ENCODE measurements at places on chromosomes 16 and 17. TPM values are rescaled to one million over a fixed set of nuclear protein-coding genes. Genes with fewer than 3 reads are reported as not detected.
A peak's percentile ranks its signal among the peaks of the same experiment; 100 is the strongest.

The CA5A gene
- not detected for total RNA-seq

The TMEM88 gene
- 1.2 TPM for total RNA-seq

- DNase-seq = peak; percentile 45
- no peak overlapping the region for H3K4me3 ChIP-seq
- H3K27me3 ChIP-seq = peaks cover 25% of the 10 kb centered on the region
- no peaks in the 10 kb centered on the region for H3K4me1 ChIP-seq
Observed at GRCh38 chr17:42937712-42938596, 26.3 kb downstream of the AARSD1 start.

DNA sequence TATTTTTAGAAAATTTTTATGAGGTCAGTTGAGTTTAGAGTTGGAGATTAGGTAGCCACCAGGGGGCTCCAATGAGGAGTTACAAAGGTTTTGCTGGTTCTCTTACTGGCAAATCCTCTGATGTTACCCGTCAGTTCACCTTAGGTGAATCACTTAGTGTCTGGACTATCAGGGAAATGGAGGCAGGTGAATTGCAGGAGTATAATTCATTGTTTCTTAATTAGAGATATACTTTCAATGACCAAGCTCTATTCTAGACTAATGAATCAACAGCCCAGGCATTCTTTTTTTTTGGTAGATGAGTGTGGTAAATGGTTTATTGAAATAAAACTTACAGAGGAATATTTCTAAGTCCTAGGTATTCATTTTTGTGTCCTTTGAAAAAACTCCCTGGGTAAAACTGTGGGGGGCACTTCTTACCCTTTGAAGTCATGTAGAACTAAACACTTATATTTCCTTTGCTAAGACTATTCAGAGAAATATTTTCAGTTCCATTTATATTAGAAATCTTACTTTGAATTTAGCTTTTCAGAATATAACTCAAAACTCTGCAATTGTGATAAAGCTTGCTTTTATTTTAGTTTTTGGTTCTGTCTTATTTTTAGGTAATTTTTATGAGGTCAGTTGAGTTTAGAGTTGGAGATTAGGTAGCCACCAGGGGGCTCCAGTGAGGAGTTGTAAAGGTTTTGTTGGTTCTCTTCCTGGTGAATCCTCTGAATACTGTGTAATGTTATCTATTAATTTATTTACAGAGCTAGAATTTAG, 17.7 kb downstream of the PSMD11 start:
- peak; percentile 78 for DNase-seq
- no peaks in the 10 kb centered on the region for H3K27me3 ChIP-seq
- peaks cover 31% of the 10 kb centered on the region for H3K4me1 ChIP-seq
- H3K36me3 ChIP-seq = peaks cover 53% of the 10 kb centered on the region
- H3K4me3 ChIP-seq = no peak overlapping the region

GRCh38 chr17:37789021-37789565, 44.2 kb upstream of the HNF1B start:
- H3K27me3 ChIP-seq = peaks cover 55% of the 10 kb centered on the region

GRCh38 chr17:57424777-57425188, 168.5 kb downstream of the MSI2 start:
- no peak overlapping the region for H3K4me3 ChIP-seq
- no peaks in the 10 kb centered on the region for H3K27me3 ChIP-seq
- H3K36me3 ChIP-seq = peaks cover 4% of the 10 kb centered on the region
- H3K27ac ChIP-seq = no peak overlapping the region
- no peak for DNase-seq

- H3K4me3 ChIP-seq = no peak overlapping the region
- no peaks in the 10 kb centered on the region for H3K4me1 ChIP-seq
- H3K27ac ChIP-seq = no peak overlapping the region
- no peak for DNase-seq
Observed at GRCh38 chr17:53942436-53942835, 119.7 kb downstream of the KIF2B start.

- no peak for DNase-seq
- H3K4me3 ChIP-seq = no peak overlapping the region
- H3K36me3 ChIP-seq = no peaks in the 10 kb centered on the region
- no peak overlapping the region for H3K27ac ChIP-seq
- peaks cover 2% of the 10 kb centered on the region for H3K27me3 ChIP-seq
- no peaks in the 10 kb centered on the region for H3K4me1 ChIP-seq
Observed at GRCh38 chr16:15502041-15502725, 67.8 kb downstream of the BMERB1 start.

- H3K4me1 ChIP-seq = no peaks in the 10 kb centered on the region
- H3K4me3 ChIP-seq = no peak overlapping the region
- no peak for DNase-seq
- no peaks in the 10 kb centered on the region for H3K36me3 ChIP-seq
- no peak overlapping the region for H3K27ac ChIP-seq
- no peaks in the 10 kb centered on the region for H3K27me3 ChIP-seq
Observed at GRCh38 chr16:27706156-27706865, 156.4 kb downstream of the KATNIP start.

DNA sequence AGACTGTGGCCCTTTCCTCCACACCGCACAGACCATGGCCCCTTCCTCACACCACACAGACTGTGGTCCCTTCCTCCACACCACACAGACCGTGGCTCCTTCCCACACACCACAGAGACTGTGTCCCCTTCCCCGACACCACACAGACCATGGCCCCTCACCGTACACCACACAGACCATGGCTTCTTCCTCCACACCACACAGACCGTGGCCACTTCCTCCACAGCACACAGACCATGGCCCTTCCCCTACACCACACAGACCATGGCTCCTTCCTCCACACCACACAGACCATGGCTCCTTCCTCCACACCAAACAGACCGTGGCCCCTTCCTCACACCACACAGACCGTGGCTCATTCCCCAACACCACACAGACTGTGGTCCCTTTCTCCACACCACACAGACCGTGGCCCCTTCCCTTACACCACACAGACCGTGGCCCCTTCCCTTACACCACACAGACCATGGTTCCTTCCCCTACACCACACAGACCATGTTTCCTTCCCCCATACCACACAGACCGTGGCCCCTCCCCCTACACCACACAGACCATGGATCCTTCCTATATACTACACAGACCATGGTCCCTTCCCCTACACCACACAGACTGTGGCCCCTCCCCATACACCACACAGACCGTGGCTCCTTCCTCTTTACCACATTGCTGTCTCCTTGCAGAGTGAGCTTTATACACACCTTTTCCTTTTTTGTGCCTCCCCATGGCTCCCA, 297.5 kb upstream of the FOXF1 start:
- no peaks in the 10 kb centered on the region for H3K27me3 ChIP-seq
- no peak overlapping the region for H3K4me3 ChIP-seq
- peak overlapping the region; percentile 42 for H3K27ac ChIP-seq
- DNase-seq = no peak
- H3K36me3 ChIP-seq = no peaks in the 10 kb centered on the region

- H3K27me3 ChIP-seq = no peaks in the 10 kb centered on the region
- H3K4me3 ChIP-seq = no peak overlapping the region
- no peaks in the 10 kb centered on the region for H3K36me3 ChIP-seq
- DNase-seq = no peak
- no peaks in the 10 kb centered on the region for H3K4me1 ChIP-seq
- H3K27ac ChIP-seq = no peak overlapping the region
Observed at GRCh38 chr16:73921295-73921694, 375.3 kb upstream of the PSMD7 start.

GRCh38 chr17:42052346-42052877, 2.0 kb upstream of the C17orf113 start:
- no peak overlapping the region for H3K27ac ChIP-seq
- H3K36me3 ChIP-seq = no peaks in the 10 kb centered on the region
- peaks cover 4% of the 10 kb centered on the region for H3K4me1 ChIP-seq

- peaks cover 39% of the 10 kb centered on the region for H3K27me3 ChIP-seq
- H3K4me1 ChIP-seq = peaks cover 11% of the 10 kb centered on the region
- H3K36me3 ChIP-seq = no peaks in the 10 kb centered on the region
- peak; percentile 64 for DNase-seq
- H3K4me3 ChIP-seq = no peak overlapping the region
Observed at GRCh38 chr16:86044881-86045590, 146.1 kb downstream of the IRF8 start.

DNA sequence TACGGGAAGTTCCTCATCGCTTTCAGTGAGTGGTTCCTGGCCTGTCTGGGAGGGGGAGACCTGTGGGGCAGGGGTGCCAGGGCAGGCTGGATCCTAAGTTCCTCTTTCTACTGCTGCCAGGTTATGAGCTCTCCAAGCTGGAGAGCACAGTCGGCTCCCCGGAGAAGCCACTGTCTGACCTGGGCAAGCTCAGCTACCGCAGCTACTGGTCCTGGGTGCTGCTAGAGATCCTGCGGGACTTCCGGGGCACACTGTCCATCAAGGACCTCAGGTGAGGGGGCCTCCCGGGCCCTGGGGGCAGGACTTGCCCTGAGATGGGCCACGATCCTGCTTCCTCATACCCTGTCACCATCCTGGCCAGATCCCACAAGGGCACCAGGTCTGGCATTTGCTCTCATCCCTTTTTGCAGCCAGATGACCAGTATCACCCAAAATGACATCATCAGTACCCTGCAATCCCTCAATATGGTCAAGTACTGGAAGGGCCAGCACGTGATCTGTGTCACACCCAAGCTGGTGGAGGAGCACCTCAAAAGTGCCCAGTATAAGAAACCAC, 5.1 kb downstream of the PRSS8 start:
- peaks cover 2% of the 10 kb centered on the region for H3K4me1 ChIP-seq
- no peaks in the 10 kb centered on the region for H3K27me3 ChIP-seq
- H3K36me3 ChIP-seq = peaks cover 5% of the 10 kb centered on the region
- no peak overlapping the region for H3K4me3 ChIP-seq
- no peak for DNase-seq

DNA sequence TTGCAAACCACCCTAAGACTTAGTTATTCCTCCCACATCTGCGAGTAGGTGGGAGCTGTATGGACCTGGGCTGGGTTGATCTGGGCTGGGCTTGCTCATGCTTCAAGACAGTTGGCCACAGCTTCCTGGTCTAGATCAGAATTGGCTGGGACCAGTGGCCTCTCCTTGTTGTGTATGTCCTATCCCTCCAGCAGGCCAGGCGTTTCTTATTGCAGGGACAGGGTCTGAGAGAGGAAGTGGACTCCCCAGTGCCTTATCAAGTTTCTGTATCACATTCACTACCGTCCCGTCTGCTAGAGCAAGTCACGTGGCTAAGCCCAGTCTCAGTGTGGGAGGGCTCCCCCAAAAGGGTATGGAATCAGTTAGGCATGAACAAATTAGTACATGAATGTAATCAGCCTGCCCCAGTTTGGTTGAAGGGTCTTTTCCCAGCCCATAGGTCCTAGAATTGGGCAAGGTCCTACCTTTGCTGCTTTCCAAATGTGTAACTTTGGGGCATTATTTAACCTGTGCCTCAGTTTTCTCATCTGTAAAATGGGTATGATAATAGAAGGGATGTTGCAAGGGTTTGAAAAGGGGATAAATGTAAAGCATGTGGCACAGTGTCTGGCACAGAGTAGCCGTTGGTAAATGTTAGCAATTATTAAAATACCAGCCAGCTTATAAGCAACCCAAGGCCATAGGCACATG, 36.0 kb downstream of the NKD1 start:
- H3K27me3 ChIP-seq = no peaks in the 10 kb centered on the region
- peaks cover 5% of the 10 kb centered on the region for H3K36me3 ChIP-seq
- H3K4me1 ChIP-seq = peaks cover 16% of the 10 kb centered on the region
- no peak overlapping the region for H3K4me3 ChIP-seq
- no peak for DNase-seq
- no peak overlapping the region for H3K27ac ChIP-seq

DNA sequence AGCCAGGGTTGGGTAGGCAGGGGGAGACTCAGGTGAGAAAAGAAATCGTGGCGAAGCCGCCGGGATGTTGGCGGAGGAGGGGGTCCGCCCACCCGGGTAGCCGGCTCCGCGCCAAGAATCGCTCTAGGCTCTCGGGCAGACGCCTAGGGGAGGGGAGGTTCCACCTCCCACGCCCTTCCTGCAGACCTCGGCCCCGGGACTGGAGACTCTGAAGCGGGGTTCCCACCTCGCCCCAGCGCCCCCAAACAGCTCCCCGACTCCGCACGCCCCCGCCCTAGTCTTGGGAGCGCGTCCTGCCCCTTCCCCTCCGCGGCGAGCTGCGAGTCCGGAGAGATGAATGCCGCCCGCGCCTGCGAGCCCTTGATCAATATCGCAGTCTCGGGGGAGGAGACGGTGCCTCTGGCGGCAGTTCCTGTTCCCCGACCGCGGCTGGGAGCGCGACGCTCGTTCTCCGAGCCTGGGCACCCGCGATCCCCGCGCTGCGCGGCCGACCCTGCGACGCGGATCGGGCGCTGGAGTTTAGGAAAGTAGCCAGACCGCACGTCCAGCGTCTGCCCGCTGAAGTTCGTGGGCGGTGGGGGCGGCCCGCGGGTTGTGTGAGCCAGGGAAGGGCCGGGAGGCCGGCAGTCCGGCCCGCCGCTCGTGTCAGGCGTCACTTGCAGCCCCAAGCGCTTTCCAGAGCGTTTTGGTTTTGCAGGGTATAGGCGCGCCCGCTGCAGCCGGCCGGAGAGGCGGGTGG, 790 bp downstream of the CRHR1 start:
- no peaks in the 10 kb centered on the region for H3K36me3 ChIP-seq
- peak overlapping the region; percentile 45 for H3K4me3 ChIP-seq
- peaks cover 3% of the 10 kb centered on the region for H3K4me1 ChIP-seq
- H3K27me3 ChIP-seq = peaks cover 82% of the 10 kb centered on the region
- H3K27ac ChIP-seq = no peak overlapping the region

DNA sequence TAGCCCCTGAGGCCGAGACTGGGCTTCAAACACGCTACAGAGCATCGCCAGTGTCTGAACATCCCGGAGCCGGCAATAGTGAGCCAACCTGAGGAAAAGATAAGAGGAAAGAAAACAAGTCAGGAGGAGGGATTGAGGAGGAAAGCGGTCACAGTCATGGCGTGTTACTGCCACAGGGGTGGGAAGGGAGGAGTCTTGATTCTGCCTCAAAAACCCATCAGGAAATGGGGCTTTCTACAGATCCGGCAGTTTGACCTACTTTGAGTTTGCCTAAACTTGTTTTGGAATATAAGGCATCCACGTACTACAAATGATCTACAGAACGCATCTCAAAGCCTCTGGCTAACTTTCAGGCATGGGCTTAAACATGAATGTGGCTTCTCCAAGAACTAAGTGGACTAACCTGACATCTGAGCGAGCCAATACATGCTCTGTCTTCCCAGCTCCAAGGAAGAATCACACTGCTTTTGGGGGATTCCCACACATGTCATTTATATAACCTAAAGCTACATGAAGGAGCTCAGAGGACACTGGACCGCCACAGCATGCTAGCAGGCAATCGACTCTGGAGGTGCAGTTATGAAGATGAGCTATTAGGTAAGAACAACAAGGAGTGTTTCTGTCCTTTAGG, 96.6 kb downstream of the WDR59 start:
- H3K36me3 ChIP-seq = peaks cover 35% of the 10 kb centered on the region
- H3K27ac ChIP-seq = peak overlapping the region; percentile 22
- no peak overlapping the region for H3K4me3 ChIP-seq
- H3K27me3 ChIP-seq = no peaks in the 10 kb centered on the region
- no peak for DNase-seq

DNA sequence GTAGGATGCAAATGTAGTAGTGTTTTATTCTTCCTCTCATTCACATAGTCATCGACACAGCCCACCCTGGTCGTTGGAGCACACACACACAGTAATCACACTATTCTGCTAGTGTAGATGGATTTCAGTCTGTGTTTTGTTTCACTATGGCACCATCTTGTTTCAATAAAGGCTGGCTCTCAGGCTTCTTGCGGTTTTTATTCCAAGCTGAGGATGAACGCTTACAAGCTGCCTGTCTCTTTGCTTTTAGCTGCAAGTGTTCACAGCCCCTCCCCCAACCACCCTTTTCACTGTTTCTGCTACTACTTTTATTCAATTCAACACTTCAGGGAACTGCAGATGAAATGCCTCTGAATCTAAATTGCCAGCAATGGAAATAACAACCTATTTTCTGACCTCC, 140.9 kb upstream of the PMFBP1 start:
- no peak overlapping the region for H3K27ac ChIP-seq
- no peaks in the 10 kb centered on the region for H3K36me3 ChIP-seq
- no peak overlapping the region for H3K4me3 ChIP-seq
- peaks cover 9% of the 10 kb centered on the region for H3K4me1 ChIP-seq
- peaks cover 4% of the 10 kb centered on the region for H3K27me3 ChIP-seq
- DNase-seq = no peak
